ENCODE measurements at places on chromosomes 2 and 18.

DNA sequence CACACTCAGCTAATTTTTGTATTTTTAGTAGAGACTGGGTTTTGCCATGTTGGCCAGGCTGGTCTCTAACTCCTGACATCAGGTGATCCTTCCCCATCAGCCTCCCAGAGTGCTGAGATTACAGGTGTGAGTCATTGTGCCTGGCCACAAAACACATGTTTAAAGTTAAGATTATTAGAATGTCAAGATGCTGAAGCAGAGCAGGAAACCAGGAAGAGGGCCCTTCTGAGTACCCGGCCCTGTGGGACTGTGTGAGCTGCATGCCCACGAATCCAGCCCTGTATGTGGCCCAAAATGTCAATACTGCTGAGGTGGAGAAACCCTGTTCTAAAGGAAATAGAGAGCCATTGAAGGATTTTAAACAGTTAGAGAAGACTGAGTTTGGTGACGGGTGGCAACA lies 31.0 kb upstream of the REV1 start:
- DNase-seq = no peak

DNA sequence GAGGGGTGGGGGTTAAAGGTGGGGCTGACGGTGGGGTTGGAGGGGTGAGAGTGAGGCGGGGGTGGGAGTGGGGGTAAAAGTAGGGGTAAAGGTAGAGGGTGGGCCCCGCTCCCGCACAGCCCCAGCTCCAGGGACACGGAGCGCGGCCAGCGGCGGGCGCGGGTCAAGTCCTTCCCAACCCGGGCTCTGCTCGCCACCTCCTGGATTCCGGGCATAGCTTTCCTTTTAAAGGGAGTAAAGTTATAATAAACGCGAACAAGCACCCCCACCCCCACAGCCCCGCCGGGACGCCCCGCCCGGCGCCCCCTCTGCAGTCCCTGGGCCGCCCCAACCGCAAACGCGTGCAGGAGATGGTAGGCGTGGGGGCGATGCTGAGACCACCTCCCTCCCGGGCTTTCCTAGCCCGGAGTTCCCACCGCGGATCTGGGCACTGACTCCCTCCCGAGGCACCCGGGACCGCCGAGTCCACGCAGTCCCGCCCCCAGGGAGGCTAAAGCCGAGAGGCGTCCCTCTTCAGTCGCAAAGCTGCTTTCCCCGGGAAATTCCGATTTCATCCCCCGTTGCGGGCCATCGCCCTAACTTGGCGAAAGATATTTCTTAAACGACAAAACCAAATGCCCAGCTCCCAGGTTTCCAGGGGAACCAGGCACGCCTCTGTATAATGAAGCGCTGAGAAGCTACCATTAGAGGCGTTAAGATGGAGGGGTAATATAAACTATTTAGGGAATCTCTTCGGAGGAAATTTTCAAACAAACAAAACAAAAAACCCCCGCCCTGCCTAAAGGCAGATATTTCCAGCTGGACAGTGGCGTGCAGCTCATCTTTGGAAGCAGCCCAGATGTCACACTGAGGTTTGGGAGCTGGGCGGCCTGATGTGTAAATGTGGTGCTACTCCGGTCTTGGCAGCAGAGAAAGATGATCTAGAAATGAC lies at the start of gene LIMS2:
TSS of gene LIMS2 (minus strand) at position 200 of the 931 bp plus-strand sequence. CDS start 506 bp downstream, outside the sequence.
- no peak for DNase-seq

- peak; percentile 29 for DNase-seq
These were observed 89.6 kb downstream of the UPP2 start for GRCh38 chr2:158191076-158191895.

GRCh38 chr2:234488913-234489451 lies 7.9 kb downstream of the ARL4C start:
- DNase-seq = no peak

GRCh38 chr2:133223226-133223625 lies 345.0 kb downstream of the NCKAP5 start:
- no peak for DNase-seq

DNA sequence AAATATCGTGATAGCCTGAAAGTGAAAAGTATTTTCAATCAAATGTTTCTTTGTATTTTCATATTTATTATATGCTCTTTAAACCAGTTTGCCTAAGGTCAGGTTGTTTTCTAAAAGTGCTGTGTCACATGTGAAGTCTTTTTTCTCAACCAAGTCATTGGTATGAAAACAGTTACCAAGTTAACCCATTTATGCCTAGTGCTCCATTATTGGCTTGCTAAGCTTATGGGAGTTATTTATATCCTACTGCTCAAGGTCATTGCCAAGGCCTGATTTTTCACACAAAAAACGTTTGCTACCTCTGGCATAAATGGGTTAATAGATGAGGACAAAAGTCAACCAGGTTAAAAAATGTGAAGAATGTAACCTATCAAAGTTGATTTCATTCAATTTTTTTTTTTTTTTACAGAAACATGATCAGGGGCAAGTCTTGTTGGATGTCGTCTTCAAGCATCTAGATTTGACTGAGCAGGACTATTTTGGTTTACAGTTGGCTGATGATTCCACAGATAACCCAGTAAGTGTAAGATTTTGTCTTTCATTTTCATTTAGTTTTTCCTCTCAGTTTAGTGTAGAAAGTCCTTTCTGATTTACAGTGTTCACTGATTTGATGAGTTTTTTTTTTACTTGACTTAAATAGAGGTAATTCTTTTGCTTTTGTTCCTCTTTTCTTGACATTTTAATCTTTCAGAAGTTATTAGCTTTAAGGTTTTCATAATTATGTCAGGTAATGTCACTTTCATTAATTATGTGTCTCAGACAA lies 102.6 kb downstream of the PTPN4 start:
- DNase-seq = no peak

GRCh38 chr2:14543284-14543683 lies 89.2 kb upstream of the LRATD1 start:
- DNase-seq = no peak

DNA sequence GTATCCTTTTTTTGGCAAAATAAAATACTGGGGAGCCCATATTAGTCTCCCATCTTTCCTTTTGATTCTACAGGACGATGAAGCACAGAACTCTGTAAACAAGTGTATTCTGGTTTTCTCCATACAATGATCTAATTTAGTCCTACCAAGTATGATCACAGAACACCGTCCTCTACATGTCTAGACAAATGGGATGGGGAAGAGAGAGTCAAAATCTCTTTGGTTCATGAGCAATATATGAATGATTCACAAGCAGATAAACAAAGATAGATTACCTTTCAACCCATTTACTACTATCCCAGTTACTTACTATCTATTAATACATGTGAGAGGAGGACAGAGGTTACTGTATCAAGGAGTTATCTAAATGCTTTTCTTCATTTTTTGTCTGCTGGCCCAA lies 352.4 kb upstream of the ACVR2A start:
- DNase-seq = no peak

GRCh38 chr2:222034058-222034457 lies 264.7 kb downstream of the PAX3 start:
- DNase-seq = no peak

DNA sequence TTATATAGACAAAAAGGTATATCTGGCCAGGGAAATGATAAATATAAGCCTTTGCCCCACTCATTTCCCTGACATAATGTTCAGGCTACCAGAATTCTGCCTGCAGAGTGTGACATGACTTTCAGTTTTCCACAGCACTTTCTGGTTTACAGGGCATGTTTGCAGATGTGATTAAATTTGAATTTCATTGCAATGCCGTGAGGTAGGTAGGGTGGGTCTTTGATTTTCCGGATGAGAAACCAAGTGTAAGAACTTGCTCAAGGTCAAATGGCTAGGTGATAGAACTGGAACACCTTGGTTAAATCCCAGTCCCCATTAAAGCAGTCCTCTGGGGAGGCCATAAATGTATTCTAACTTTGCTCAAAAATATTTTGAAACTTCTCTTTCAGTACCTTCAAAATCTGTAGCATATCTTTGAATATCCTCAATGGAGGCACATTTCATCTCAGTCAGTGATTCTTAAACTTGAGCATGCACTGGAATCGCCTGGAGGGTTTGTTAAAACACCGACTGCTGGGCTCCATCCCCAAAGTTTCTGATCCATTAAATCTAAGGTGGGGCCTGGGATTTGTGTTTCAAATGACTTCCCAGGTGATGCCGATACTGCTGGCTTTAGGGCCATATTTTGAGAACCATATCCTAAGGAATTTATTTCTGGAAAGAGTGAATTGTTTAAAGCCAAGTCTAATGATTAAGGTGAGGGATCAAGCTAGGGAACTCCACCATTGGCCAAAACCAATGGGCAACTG lies 35.0 kb downstream of the MRPL33 start:
- DNase-seq = no peak

DNA sequence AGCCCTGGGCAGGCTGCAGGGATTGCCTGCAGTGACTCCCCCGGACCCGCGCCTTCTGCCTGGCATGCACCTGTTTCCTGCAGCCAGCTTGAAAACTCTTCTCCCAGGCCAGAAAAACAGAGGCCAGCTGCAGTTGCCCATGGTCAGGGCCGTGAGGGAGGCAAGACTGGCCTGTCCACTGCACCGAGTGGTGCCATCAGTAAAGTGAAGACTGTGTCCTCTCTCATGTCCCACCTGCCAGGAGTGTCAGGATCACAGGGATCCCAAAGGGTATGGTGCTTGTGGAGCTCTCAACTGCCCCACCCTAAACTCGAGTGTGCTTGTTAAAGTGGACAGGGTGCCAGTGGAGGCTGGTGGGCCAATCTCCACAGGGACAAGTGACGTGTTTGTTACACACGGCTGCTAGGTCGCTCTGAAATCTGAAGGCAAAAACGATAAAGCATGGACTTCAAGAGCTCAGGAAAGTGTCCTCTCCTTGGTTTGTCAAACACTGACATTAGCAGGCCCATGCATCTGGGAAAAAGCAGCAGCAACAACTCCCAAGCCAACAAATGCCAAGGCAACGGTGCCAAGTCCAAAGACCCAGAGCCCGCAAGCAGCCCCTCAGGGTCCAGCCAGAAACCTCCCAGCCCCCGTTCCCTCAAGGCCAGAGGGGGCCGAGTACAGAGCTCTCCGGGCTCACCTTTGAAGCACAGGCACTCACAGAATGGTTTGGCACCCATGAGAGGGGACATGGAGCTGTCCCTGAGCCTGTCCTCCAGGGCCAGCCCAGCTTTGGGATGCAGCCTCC lies 213.2 kb downstream of the HDAC4 start:
- no peak for DNase-seq

DNA sequence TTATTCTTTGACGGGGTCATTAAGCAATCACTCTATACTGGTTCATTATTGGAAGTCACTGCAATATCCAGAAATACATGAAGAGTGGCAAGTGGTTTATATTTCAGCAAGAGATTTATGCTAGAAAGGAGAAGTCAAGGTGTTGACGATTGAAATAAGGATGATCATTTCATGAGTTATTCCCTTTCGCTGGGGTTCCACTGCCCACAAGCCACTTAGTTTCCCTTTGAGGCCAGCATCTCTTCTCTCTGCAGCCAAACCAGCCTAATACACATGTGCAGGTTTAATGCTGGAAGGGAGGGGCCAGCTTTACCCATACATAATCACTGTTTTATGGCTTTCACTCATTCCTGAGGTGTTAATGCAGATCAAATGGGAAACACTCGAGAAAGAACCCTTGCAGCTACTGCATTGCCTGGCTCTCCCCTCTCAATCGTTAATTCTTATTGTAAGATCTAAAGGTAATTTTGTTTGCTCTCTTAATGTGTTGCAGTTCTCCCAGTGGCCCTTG lies 108.4 kb downstream of the MEIS1 start:
- no peak for DNase-seq

- DNase-seq = no peak
These were observed 319.8 kb upstream of the HNRNPA3 start for GRCh38 chr2:176892676-176893226.

- no peak for DNase-seq
These were observed 39.8 kb upstream of the SNED1 start for GRCh38 chr2:240958366-240959213.

GRCh38 chr2:212677466-212677865 lies 138.9 kb upstream of the ERBB4 start:
- no peak for DNase-seq

DNA sequence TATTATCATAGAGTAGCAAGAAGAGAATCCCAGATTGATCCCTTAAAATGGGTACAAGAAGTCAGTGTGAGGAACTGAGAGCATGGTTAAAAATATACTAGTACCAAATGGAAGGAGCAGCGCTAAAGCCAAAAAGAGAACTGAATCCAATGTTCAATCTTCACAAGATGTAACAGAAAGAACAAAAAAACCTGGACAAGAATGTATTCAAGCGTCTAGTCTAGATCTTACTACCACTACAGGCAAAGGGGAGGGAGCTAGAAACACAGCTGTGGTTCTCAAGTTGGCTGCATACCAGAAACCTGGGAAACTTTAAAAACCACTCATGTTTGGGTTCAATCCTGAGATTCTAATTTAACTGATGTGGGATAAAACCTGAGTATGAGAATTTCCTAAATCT lies 57.5 kb downstream of the PIAS2 start:
- DNase-seq = no peak

GRCh38 chr2:12073217-12073852 lies 326.9 kb downstream of the LPIN1 start:
- no peak for DNase-seq

DNA sequence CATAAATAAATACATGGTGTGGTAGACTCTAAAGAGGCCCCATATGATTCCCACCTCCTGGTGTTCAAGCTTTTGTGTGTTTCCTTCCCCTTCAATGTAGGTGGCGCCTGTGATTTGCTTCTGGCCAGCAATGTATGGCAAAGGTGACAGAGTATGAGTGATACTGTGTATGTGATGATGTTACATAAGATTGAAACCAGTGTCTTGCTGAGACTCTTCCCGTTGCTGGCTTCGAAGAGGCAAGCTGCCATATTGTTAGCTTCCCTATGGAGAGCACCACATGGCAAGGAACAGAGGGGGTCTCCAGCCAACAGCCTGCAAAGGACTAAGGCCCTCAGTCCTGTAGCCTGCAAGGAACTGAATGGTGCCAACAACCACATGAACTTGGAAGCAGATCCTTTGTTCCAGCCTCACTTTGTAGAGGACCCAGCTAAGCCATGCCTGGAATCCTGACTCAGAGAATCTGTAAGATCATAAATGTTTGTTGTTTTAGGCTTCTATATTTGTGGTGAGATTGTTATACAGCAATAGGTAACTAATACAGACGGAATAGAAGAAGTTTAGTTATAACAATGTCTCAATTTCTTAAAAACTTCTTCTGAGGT lies 1.7 kb upstream of the SMAD4 start:
- no peak for DNase-seq

DNA sequence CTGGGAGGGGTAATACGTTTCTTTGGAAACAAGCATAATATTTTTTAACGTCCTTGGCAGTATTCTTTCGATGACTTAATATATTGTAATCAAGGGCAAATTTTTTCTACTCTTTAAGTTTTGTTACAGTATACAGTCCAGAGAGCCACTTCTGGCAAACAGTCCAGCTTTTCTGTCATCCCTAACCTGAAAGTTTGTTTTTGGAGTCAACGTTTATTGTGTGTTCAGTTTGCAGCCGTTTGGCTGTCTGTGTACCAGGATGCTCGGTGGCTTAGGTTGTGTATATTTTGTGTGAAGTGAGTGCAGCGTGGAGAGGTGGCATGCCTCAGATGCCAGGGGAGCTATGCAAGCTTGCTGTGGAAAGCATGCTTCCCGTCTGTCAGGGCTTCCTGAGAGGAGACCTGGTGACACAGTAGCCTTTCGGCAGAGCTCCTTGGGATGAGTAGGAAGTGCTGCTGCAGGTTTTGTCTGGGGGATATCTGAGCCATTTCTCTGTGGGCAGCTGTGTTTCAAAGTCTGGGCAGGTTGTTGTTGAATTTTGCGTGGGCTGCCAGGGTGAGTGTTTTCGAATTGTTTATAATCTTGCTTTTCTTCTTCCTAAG lies 14.7 kb downstream of the MAP3K20 start:
- DNase-seq = no peak
